Activated naive CD8-positive, alpha-beta T cell treated with anti-CD3 and anti-CD28 coated beads for 36 hours (primary cell): ENCODE measurements at places on chromosomes 7 and 10. TPM values are rescaled to one million over a fixed set of nuclear protein-coding genes. Genes with fewer than 3 reads are reported as not detected.

Gene ADAMTS14
- 0.10 TPM for total RNA-seq

Gene CDH23
- total RNA-seq: 1.4 TPM

Gene TNS3
- 0.52 TPM for total RNA-seq

Gene TET1
- total RNA-seq: 0.72 TPM

Gene HDAC9
- total RNA-seq: 0.14 TPM

Gene NUPR2
- total RNA-seq: not detected

Gene ZNF467
- total RNA-seq: 0.22 TPM

Gene MMRN2
- total RNA-seq: not detected

Gene HTRA1
- total RNA-seq: not detected

Gene GIMAP5
- 47.1 TPM for total RNA-seq

Gene FAM237B
- not detected for total RNA-seq
